SHP77 treated with DMSO at 0.1 percent for 48 hours (cell line): ENCODE measurements at places on chromosomes 7 and 10.

DNA sequence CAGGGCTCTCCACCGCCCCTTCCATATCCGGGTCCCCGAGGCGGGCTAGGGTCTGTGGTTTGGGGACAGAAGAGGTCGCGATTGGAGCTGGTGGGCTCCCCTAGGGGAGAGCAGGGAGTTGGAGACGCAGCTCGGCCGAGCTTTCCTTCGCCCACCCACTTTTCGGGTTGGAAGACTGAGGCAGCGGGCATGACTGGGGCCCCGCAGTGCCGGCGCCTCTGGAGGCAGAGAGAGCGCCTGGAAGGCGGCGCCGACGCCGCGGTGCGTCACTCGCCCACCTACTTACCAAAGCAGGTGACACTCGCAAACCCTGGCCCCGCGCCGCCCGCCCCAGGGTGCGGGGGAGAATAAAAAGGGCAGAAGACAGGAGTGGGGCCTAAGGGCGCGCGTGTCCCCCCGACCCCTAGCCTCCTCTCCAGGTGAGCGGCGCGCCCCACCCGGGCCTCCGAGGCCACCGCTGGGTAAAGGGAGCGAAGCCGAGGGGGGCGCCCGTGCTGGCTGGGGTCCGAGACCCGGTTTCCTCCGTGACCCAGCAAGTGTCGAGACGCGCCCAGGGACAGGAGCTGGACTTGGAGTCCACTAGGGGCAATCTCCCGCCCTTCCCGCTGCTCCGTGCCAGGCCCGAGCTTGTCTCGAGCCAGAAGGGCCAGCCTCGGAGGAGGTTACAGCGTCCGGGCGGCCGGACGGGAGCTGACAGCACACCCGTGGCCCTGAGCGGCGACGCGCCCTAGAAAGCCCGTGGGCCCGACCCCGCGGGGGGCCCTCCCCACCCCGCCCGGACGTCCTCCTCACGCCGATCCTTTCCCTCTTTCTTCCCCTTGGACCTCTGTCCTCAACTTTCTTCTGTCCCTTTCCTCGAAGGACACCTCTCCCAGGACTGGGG is 34.4 kb upstream of the GRID1 start:
- no peak for DNase-seq

DNA sequence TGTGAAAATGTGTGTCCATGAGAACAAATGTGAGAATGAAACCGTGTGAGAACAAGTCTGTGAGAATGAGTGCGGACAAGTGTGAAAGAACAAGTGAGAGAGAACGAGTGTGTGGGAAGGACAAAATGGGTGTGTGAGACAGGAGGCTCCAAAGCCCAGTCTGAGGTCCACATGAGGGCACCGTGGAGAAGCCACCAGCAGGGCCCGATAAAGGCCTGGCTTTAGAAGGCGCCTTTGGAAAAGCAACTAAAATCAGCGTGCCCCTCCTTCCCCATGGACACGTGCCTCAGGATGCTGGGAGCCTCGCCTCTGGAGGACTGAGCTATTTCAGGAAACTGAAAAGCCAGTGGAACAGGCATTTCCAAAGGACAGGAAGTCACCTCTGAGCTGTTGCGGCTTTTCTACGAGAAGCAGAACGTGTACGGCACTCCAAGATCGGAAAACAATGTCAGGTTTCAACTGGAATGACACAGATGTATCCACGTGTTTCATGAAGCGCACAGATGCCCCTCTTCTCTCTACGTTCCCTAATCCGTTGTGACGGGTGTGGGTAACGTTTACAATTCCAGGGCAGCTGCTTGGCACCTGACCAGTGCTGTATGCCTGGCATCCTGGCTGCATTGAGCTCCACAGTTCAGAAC is 46.4 kb downstream of the ESYT2 start:
- DNase-seq = peak; percentile 45

- no peak for DNase-seq
Measured at GRCh38 chr7:155702616-155703015, 58.2 kb downstream of the RBM33 start.

DNA sequence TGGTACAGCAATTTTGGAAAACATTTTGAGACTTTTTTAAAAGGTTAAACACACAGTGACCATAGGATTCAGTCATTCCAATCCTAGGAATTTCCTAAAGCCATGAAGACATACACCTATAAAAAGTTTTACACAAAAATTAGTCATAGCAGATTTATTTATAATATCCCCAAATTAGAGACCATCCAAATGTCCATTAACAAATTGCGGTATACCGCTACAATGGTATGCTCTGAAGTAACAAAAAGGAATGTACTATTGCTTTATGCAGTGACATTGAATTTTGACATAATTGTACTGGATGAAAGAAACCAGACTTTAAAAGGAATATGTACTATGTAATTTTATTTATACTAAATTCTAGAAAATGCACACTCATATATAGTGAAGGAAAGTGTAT is 362.8 kb downstream of the HGF start:
- DNase-seq = no peak

DNA sequence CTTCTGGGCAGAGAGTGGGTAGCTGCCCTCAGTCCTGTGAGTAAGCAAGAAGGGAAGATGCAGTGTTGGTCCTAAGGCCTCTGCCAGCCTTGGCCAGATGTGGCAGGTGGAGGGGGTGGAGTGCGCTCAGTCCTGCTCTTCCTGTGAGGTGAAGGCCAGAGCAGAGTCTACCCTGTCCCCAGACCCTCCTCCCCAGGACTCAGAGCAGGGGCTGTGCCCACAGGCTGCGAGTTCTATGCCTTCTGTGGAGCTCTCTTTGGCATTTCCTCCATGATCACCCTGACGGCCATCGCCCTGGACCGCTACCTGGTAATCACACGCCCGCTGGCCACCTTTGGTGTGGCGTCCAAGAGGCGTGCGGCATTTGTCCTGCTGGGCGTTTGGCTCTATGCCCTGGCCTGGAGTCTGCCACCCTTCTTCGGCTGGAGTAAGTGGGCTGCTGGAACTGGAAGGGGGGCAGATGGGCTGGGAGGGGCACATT is 4.0 kb downstream of the OPN4 start:
- DNase-seq = no peak

DNA sequence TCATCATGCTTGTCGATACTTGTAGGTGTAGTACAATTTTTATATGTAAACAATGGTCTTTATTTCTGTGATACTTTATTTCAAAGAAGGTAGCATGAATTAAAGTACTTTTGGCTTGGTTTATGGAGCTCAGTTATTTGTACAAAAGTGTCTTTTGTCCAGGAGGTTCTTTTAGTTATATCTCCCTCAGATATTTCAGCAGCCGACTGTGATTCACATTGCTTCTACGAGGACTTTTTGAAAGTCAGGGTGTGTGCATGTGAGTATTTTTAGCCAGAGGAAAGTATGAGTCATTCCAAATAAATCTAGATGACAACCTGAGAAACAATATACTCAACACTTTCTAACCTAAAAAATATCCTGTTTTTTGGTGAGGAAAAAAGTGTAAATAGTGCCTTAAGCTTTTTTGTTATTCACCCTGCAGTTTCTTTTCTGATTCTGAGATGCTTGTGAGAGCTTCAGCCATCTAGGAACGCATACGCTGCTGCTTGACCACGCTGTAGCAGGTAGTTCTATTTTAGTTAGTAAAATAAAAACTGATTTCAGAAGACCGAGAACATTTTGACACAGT is 595 bp upstream of the SUN1 start:
- peak; percentile 54 for DNase-seq
